ENCODE measurements at places on chromosomes 13 and 19. TPM values are rescaled to one million over a fixed set of nuclear protein-coding genes. Genes with fewer than 3 reads are reported as not detected.

- no peak overlapping the region for H3K27ac ChIP-seq
- H3K4me3 ChIP-seq: no peak overlapping the region
- no peaks in the 10 kb centered on the region for H3K36me3 ChIP-seq
- DNase-seq: no peak
- H3K4me1 ChIP-seq: no peaks in the 10 kb centered on the region
Observed at GRCh38 chr13:23571431-23571830, 1.2 kb downstream of the TNFRSF19 start.

GRCh38 chr19:32869369-32869965 is at the start of gene SLC7A9:
Gene SLC7A9, minus strand, starts transcription at chr19:32869767. Its CDS starts 1,233 bp downstream, at chr19:32868534.
- no peak within 1 kb of the TSS for H3K4me3 ChIP-seq
- DNase-seq: no peak
- no peaks in the 10 kb centered on the region for H3K4me1 ChIP-seq
- H3K27ac ChIP-seq: no peak within 1 kb of the TSS
- H3K36me3 ChIP-seq: no peaks in the 10 kb centered on the region

GRCh38 chr13:45180713-45181601 is 19.9 kb downstream of the KCTD4 start:
- no peak for DNase-seq
- H3K36me3 ChIP-seq: no peaks in the 10 kb centered on the region
- H3K27me3 ChIP-seq: no peaks in the 10 kb centered on the region

DNA sequence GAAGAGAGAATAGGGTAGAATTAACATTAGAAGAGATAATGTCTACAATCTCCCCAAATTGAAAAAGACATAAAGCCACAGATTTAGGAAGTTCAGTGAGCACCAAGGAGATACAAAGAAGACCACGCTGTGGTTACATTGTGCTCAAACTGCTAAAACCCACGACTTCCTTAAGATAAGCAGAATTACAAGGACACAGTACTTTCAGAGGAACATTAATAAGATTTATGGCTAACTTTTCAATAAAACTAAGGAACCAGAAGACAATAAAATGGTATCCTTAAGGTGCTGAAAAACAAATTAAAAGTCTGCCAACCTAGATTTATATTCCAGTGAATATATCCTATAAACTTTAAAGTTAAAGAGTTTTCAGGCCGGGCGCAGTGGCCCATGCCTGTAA is 7.4 kb upstream of the IL17D start:
- no peak overlapping the region for H3K27ac ChIP-seq
- no peaks in the 10 kb centered on the region for H3K36me3 ChIP-seq

DNA sequence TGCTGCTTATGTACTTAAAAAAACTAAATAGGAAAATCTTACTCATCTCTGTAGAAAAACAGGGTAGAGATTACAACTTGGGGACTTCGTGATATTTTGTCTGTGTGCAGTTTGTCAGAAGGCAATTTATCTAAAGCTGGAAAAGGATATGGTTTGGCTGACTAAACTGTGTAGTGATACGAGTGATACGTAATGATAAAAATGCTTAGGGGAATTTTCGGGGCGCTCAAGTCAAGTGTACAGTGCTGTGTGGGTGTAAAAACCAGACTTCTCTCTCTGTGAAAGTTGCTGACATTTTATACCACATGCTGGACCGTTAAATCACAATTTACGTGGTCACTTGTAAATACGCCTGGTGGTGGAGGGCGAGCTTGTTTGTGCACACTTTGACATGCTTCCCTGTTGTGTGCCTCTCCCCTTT is 221.7 kb downstream of the KCNRG start:
- H3K4me3 ChIP-seq: no peak overlapping the region
- DNase-seq: no peak
- H3K36me3 ChIP-seq: no peaks in the 10 kb centered on the region
- H3K27ac ChIP-seq: no peak overlapping the region
- H3K27me3 ChIP-seq: no peaks in the 10 kb centered on the region
- no peaks in the 10 kb centered on the region for H3K4me1 ChIP-seq

B3GNT3 gene
- not detected for total RNA-seq

ZNF177 gene
- total RNA-seq: 1.9 TPM

C5AR1 gene
- total RNA-seq: 1.1 TPM

CYP4F8 gene
- total RNA-seq: not detected

CEACAM20 gene
- total RNA-seq: not detected

CBARP gene
- total RNA-seq: not detected

MYO1F gene
- 24.0 TPM for total RNA-seq

Measured in adrenal gland (tissue), 19 donors.